ENCODE measurements at places on chromosomes 4 and X. TPM values are rescaled to one million over a fixed set of nuclear protein-coding genes. Genes with fewer than 3 reads are reported as not detected.

- H3K27me3 ChIP-seq = peaks cover 2% of the 10 kb centered on the region
- H3K36me3 ChIP-seq = no peaks in the 10 kb centered on the region
- H3K4me1 ChIP-seq = peaks cover 25% of the 10 kb centered on the region
- no peak overlapping the region for H3K27ac ChIP-seq
- H3K4me3 ChIP-seq = peak overlapping the region; percentile 19
- DNase-seq = peak; percentile 60
Measured at GRCh38 chr4:121156822-121157769, 7.0 kb downstream of the TNIP3 start.

DNA sequence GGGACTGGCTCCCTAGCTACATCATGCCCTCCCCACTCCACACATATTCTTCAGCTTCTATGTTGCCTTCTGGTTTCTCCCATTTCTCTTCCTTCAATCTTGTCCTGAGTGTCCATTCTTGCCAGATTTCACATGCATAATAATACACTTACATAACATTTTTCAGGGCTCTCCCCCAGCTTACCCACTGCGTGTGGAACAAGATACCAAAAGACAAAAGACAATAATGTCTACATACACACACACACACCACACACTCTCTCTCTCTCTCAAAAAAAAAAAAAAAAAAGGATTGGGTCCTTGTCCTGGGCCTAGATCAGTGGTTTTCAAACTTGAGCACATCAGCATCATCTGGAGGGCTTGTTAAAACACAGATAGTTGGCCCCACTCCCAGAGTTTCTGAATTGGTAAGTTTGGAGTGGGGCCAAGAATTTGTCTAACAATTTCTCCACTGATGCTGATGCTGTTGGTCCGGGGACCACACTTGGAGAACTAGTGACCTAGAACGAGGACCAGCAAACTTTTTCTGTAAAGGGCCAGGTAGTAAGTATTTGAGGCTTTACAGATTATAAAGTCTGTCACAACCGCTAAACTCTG is 6.5 kb upstream of the SMARCA1 start:
- H3K27me3 ChIP-seq = no peaks in the 10 kb centered on the region
- no peaks in the 10 kb centered on the region for H3K4me1 ChIP-seq
- no peak for DNase-seq
- no peaks in the 10 kb centered on the region for H3K36me3 ChIP-seq
- no peak overlapping the region for H3K27ac ChIP-seq

- no peak for DNase-seq
- no peak overlapping the region for H3K4me3 ChIP-seq
- H3K36me3 ChIP-seq = no peaks in the 10 kb centered on the region
- H3K27ac ChIP-seq = no peak overlapping the region
- no peaks in the 10 kb centered on the region for H3K27me3 ChIP-seq
Measured at GRCh38 chr4:60962286-60962685, 237.8 kb upstream of the ADGRL3 start.

GRCh38 chrX:9873952-9874351 is 87.7 kb downstream of the SHROOM2 start:
- H3K27me3 ChIP-seq = no peaks in the 10 kb centered on the region
- no peaks in the 10 kb centered on the region for H3K36me3 ChIP-seq
- no peak for DNase-seq
- H3K27ac ChIP-seq = no peak overlapping the region
- H3K4me1 ChIP-seq = no peaks in the 10 kb centered on the region

GRCh38 chrX:42585842-42586621 is 191.9 kb downstream of the PPP1R2C start:
- H3K4me1 ChIP-seq = no peaks in the 10 kb centered on the region
- no peak overlapping the region for H3K4me3 ChIP-seq
- no peaks in the 10 kb centered on the region for H3K27me3 ChIP-seq

DNA sequence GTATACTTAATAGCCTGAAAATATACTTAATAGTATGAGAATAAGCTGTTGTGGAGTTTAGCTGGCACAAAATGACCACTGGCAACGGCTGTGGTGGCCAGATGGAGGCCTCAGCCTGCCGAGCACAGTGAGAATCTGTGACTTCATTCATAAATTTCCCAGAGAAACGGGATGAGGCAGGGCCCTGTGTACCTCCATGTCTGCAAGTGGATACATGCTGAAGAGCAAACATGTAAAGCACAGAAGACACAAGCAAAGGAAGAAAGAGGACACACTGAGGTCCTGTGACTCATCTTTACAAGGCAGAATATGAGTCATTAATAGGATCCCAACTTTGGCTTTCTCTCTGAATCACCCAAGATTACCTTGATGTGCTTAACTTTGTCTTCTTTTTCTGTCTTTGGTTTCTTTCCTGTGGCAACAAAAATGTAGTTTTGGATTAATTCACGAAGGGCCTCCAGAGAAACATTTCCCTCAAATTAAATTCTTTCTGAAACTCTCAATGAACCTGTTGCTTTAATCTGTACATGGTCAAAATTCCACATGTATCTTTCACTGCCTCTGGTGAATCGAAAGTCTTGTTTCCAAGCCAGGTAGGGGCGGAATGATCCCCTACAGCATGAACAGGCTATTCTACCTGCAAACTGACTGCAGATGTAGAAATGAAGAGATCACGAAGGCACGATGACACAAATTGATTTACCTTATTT is 56.4 kb downstream of the IRF2 start:
- DNase-seq = no peak
- peaks cover 22% of the 10 kb centered on the region for H3K4me1 ChIP-seq
- no peak overlapping the region for H3K4me3 ChIP-seq
- H3K36me3 ChIP-seq = peaks cover 44% of the 10 kb centered on the region

DNA sequence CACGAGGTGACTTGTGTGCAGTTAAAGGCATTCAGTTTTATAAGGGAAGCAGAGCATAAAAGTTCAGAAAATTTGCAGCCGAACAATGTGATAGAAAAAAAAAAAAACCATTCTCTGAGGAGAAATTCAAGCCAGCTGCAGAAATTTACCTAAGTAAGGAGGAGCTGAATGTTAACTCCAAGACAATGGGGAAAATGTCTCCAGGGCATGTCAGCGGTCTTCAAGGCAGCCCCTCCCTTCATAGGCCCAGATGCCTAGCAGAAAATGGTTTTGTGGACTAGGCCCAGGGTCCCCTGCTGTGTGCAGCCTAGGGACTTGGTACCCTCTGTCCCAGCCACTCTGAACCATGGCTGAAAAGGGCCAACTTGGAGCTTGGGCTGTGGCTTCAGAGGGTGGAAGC is 1764.0 kb downstream of the C4orf33 start:
- H3K4me1 ChIP-seq = no peaks in the 10 kb centered on the region
- no peaks in the 10 kb centered on the region for H3K27me3 ChIP-seq
- no peak overlapping the region for H3K27ac ChIP-seq

GRCh38 chr4:107718351-107718965 is 1.6 kb downstream of the PAPSS1 start:
- no peak overlapping the region for H3K27ac ChIP-seq
- H3K27me3 ChIP-seq = no peaks in the 10 kb centered on the region
- no peak overlapping the region for H3K4me3 ChIP-seq
- peaks cover 18% of the 10 kb centered on the region for H3K4me1 ChIP-seq
- no peak for DNase-seq

- no peak overlapping the region for H3K4me3 ChIP-seq
- no peaks in the 10 kb centered on the region for H3K4me1 ChIP-seq
- H3K27ac ChIP-seq = no peak overlapping the region
- H3K36me3 ChIP-seq = no peaks in the 10 kb centered on the region
- no peak for DNase-seq
Measured at GRCh38 chr4:134243742-134244713, 42.4 kb upstream of the PABPC4L start.

DNA sequence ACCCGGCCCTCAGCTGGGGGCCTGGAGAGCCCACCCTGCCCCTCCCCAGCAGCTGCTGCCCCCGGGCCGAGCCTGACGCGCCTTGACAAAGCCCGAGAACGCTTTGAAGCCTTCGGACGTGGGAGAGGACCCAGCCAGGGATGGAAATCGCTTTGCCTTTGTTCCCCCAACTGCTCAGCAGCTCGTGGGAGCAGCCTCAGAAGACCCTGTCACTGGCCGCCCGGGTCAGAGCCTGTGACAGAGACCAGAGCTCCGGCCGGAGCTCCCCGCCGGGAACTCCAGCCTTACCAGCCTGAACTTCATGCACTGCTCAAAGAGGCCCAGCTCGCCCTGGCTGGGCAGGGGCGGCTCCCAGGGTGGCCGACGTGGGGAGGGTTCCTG is 2.6 kb upstream of the SLC6A8 start:
- no peak overlapping the region for H3K27ac ChIP-seq
- no peak for DNase-seq
- H3K4me3 ChIP-seq = no peak overlapping the region

GRCh38 chr4:17098996-17099395 is 200.6 kb upstream of the LDB2 start:
- H3K27me3 ChIP-seq = no peaks in the 10 kb centered on the region
- H3K27ac ChIP-seq = no peak overlapping the region
- H3K4me1 ChIP-seq = peaks cover 10% of the 10 kb centered on the region
- DNase-seq = no peak
- no peak overlapping the region for H3K4me3 ChIP-seq

DNA sequence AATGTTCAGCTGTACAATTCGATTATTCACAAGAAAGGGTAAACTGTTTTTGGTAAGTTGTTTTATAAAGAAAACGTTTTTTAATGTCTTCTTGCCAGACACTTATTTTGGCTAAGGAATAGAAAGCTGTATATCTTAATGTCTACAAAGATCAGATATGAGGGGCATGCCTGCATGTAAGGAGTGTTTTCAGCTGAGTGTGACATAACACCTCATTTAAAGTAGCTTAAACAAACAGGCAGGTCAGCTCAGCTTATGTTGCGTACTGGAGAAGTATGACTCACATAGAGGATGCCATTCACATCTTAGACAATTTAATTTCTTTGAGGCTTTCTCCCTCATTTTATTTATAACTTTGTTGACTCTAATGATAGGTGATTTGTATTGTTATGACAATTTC is 30.4 kb downstream of the LAMTOR3 start:
- no peak for DNase-seq
- peaks cover 25% of the 10 kb centered on the region for H3K36me3 ChIP-seq
- no peaks in the 10 kb centered on the region for H3K27me3 ChIP-seq
- no peaks in the 10 kb centered on the region for H3K4me1 ChIP-seq

- no peak overlapping the region for H3K4me3 ChIP-seq
- no peaks in the 10 kb centered on the region for H3K36me3 ChIP-seq
- H3K4me1 ChIP-seq = no peaks in the 10 kb centered on the region
- DNase-seq = no peak
- H3K27ac ChIP-seq = no peak overlapping the region
Measured at GRCh38 chr4:33116871-33117270, 2396.7 kb downstream of the PCDH7 start.

GAGE12H gene
- total RNA-seq = not detected
